ENCODE measurements at places on chromosomes 7 and 10. TPM values are rescaled to one million over a fixed set of nuclear protein-coding genes. Genes with fewer than 3 reads are reported as not detected.

The CLRN3 gene
- not detected for total RNA-seq

The MEOX2 gene
- total RNA-seq, result not detected

The SPDYE2B gene
- total RNA-seq, result not detected

The UCN3 gene
- not detected for total RNA-seq

The CRHR2 gene
- not detected for total RNA-seq

The KCP gene
- not detected for total RNA-seq

The CFAP43 gene
- total RNA-seq, result not detected

The CDHR1 gene
- total RNA-seq, result 2.4 TPM

DNA sequence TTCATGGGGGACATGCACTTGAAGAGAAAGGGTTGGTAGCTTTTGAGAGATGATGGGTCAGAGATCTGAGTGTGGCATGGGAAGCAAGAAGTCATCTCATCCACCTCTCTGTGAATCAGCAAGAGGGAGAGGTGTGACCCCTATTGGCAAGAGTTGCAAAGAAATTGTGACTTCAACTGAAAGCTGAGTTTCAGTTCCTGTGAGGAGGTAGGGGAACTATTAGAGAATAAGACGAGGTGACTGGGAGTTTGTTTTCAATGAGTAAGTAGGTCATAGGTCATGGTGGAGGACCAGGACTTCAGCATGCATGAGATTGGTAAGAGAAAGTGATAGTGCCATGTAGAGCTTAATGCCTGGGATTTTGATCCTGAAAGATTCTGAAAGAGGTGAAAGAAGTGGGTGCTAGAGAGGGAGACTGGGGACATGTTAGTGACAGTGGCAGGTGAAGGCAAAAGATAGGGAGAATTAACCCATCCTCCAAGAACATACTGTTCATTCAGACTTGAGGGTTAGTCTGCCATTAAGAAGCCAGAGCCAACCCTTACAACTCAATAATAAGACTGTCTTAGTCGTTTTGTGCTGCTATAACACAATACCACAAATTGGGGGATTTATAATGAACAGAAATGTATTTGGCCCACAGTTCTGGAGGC, 75.5 kb upstream of the CAPZA2 start:
- DNase-seq, result peak; percentile 48
- no peaks in the 10 kb centered on the region for H3K4me1 ChIP-seq
- H3K27ac ChIP-seq, result no peak overlapping the region
- H3K36me3 ChIP-seq, result no peaks in the 10 kb centered on the region

DNA sequence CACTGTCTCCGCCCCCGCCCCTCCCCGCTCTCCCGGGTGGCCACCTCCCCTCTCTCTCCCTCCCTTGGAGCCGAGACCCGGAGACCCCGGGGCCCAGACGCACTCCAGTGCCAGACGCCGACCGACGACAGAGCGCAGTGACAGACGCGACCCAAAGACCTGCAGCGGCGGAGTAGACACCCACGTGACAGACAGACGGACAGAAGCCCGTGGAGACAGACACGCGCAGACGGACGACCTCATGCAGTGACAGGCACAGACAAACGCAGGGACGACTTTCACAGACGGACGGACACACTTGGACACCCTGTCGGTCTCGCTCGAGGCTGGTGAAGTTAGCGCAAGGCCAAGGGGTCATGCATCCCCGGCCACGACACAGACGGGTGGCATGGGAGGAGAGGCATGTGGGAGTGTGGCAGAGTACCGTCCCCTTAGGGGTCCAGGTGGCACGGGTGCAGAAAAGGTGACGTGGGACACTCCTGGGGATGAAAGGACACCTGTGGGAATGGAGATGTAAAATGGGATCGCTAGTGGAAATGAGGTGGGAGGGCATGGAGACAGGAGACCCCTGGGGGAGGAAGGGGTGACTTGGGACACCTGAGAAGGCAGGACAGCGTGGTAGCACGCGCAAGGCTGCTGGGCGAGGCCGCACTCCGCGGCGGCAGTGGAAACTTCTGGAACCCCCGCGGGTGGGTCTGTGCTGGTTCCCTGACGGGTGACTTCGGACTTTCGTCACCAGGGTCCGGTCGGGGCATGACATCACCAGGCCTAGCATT, 456 bp upstream of the ACHE start:
- DNase-seq, result peak; percentile 46
- peaks cover 49% of the 10 kb centered on the region for H3K27me3 ChIP-seq
- H3K4me1 ChIP-seq, result peaks cover 10% of the 10 kb centered on the region
- H3K27ac ChIP-seq, result no peak overlapping the region
- H3K36me3 ChIP-seq, result no peaks in the 10 kb centered on the region

DNA sequence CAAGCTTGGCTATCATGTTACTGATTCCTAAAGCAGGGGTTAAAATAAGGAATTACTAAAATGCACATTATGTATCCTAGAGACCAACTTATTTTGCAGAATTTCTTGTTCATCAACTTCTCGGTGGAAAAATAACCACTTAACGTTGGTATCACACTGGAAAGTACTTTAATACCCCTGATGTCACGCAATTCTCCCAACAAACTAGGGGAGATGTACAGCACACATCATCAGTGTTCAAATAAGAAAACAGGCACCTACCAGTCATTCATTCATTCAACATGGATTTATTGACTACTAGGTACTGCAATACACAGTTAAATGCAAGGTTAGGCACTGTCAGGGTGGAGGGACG, 648 bp downstream of the HUS1 start:
- H3K27ac ChIP-seq, result peak overlapping the region; percentile 97
- peaks cover 31% of the 10 kb centered on the region for H3K4me1 ChIP-seq
- H3K27me3 ChIP-seq, result no peaks in the 10 kb centered on the region
- no peak for DNase-seq

DNA sequence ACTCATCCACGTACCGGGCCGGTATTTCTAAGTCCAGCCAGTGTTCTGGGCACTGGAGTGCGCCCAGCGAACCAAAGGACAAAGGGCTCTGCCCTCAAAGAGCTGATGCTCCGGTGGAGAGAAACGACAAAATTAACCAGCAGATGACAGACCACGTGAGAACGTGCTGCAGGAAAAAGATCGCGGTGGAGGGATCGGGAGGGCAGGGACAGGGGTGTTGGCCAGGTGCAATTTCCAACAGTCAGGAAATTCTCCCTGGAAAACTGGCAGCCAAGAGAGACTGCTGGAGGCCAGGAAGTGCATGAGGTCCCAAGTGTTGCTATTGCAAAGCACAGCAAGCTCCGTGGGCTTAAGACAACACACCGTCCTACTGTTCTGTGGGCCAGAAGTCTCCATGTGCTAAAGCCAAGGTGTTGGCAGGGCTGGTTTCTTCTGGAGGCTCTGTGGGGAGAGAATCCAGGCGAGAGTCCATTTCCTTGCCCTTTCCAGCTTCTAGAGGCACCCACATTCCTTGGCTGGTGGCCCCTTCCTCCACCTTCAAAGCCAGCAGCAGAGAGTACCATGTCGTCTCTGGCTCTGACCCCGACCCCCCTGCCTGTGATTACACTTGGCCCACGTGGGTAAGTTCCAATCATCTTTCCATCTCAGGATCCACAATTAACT, 21.3 kb upstream of the AMZ1 start:
- DNase-seq, result no peak
- no peak overlapping the region for H3K27ac ChIP-seq
- H3K4me1 ChIP-seq, result peaks cover 6% of the 10 kb centered on the region
- H3K27me3 ChIP-seq, result peaks cover 11% of the 10 kb centered on the region

- H3K27ac ChIP-seq, result no peak overlapping the region
- H3K27me3 ChIP-seq, result no peaks in the 10 kb centered on the region
- peaks cover 8% of the 10 kb centered on the region for H3K4me1 ChIP-seq
- no peak overlapping the region for H3K4me3 ChIP-seq
- DNase-seq, result no peak
These were observed 8.7 kb upstream of the ESYT2 start for GRCh38 chr7:158837790-158838637.

- no peaks in the 10 kb centered on the region for H3K36me3 ChIP-seq
- no peak overlapping the region for H3K27ac ChIP-seq
- H3K27me3 ChIP-seq, result peaks cover 2% of the 10 kb centered on the region
- H3K4me1 ChIP-seq, result no peaks in the 10 kb centered on the region
These were observed 421.4 kb downstream of the SDK1 start for GRCh38 chr7:3722396-3722922.

DNA sequence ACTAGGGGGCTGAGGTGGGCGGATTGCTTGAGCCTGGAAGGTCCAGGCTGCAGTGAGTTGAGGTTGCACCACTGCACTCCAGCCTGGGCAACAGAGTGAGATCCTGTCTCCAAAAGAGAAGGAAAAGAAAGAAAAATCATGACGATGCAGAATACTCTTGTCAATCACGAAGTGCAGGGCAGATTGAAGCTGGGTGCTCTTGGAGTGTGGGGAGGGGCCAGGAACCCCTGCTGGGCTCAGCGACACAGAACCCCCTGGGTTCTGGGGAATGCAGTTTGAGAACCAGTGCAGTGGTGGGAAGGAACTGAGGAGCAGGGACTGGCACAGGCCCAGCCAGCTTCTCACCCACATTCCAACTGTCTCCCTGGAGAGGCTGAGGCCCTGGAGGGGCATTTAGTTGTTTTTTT, 10.8 kb upstream of the INTS1 start:
- no peak for DNase-seq
- H3K27me3 ChIP-seq, result no peaks in the 10 kb centered on the region
- H3K4me1 ChIP-seq, result peaks cover 25% of the 10 kb centered on the region
- H3K36me3 ChIP-seq, result no peaks in the 10 kb centered on the region

DNA sequence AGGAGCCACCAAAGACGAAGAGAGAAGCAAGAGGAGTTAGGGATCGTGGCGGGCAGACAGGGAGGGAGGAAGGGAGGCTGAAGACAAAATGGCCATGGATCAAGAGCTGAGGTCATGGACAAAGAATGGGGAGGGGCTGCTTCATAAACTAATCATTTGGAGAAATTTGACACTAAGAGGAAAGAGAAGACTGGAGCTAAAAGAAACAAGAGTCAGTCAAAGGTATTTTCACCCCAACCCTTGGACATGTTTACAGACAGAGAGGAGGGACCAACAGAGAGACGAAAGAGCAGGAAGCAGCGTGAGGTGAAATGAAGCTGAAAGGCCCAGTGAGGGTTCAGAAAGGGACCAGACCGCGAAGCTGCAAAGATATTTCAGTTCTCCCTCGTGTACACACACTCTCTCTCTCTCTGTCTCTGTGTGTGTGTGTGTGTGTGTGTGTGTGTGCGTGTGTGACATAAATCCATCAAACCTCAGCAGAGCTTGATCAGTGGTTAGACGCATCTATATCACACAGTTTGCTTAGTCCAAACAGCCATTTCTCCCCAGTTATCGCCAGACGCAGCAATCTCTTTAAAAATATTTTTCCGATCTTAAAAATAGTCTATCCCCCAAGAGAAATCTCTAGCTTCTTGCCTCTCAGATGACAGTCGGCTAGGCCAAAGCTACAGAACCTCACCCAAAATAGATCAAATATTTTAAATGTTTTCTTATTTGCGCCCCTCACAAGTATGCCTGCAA, 12.5 kb upstream of the CALD1 start:
- no peak for DNase-seq
- no peaks in the 10 kb centered on the region for H3K36me3 ChIP-seq
- H3K27ac ChIP-seq, result no peak overlapping the region
- peaks cover 5% of the 10 kb centered on the region for H3K27me3 ChIP-seq

DNA sequence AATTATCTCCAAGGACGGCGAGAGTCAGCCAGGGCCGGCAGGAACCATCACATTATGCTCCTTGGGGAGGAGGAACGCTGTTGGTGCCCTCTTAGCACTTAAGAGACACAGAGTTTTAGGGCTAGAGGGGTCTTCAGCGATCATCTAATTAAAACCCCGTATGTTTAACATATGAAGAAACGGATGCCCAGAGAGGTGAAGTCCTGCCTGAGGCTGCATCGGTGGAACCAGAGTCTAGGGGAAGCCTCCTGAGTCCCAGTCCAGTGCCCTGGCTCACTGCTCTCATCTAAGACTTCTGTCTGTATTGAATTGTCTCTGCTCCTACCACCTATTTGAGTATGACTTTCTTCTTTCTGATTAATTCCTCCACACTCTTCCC, 688 bp upstream of the ABCB4 start:
- no peaks in the 10 kb centered on the region for H3K36me3 ChIP-seq
- H3K4me1 ChIP-seq, result peaks cover 12% of the 10 kb centered on the region
- H3K4me3 ChIP-seq, result peak overlapping the region; percentile 8
- no peak overlapping the region for H3K27ac ChIP-seq
- DNase-seq, result no peak

DNA sequence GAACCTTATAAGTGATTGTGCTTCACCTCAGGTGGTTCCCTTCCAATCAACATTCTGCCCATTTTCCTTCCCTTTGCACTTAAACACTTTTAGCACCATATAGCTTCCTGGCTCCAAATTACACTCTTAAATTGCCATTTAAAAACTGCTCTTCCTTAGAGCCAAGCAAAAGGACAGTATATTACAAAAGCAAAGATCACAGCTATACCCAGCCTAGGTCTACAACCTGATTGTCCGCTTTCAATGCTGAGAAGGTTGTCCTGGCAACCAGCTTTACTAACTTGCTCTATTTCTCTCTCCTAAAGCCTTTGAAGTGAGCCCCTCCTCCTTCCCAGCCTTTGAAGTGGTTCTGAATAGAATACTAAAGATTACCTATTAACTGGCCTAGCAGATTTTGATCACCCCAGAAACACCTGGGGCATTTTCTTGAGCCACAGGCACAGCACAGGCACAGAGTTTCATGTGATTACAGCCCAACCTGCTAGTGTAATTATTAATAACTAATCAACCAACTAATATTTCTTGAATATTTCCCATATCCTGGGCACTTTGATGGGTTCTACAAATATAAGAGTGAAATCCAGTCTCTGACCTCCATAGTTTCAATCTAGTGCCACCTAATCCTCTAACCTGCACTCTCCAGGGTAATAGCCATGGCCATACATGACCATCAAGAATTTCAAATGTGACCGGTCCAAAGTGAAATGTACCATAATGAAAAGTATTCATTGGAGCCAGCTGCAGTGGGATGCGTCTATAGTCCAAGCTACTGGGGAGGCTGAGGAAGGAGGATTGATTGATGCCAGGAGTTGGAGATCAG, 63.6 kb upstream of the TRIM24 start:
- H3K27me3 ChIP-seq, result no peaks in the 10 kb centered on the region
- no peak overlapping the region for H3K27ac ChIP-seq
- no peaks in the 10 kb centered on the region for H3K4me1 ChIP-seq
- no peak overlapping the region for H3K4me3 ChIP-seq
- DNase-seq, result no peak
- H3K36me3 ChIP-seq, result no peaks in the 10 kb centered on the region
